ENCODE measurements at places on chromosomes 5 and 9.

DNA sequence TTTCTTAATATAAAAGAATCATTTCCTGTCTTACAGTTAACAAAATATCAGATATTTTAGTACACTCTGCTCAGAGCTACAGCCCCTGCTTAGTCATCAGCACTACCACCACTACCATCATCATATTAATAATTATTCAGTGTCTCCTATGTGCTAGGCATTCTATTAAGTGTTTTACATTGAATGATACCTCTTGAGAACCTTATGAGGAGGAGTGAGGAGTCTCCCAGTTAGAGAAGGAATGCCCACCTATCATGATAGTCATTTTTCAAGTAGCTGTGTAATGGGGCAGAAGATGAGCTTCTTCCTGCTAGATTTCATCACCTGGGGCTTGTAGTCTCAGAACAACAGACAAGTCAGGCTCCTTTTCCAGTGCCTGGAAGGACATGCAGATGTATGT, 238.0 kb downstream of the TRIM32 start:
- DNase-seq: no peak

GRCh38 chr5:106894964-106895363, 775.8 kb downstream of the EFNA5 start:
- DNase-seq: no peak

DNA sequence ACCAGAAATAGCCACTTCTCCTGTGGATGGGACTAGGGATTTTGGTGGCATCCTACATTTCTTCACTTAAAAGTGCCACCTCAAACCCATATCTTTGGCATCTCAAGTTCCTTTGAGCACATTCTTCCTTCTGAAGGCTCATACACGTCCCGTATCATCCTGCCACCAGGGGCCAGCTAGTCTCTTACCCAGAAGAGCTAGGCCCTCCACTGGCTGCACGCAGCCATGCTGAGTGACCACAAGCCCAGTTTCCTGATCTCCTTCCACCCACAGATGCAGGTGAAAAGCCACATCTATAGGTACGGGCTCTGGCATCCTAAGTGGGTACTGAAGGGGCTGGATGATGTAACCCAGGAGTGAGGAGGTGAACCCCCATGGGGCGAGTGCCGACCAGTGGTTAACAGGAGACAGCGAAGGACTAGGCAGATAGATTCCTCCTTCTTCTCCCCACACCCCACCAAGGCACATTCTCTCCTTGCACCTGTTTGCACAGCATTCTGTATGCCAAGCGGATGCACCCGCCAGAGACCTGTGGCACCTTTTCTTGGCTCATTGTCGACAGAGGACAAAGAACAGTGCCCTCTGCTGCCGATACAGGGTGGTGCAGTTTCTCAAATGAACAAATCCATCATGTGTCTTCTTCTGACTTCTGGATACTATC, 14.4 kb upstream of the SCGB3A1 start:
- DNase-seq: no peak

- DNase-seq: no peak
Observed at GRCh38 chr5:175329976-175330375, 114.0 kb downstream of the DRD1 start.

DNA sequence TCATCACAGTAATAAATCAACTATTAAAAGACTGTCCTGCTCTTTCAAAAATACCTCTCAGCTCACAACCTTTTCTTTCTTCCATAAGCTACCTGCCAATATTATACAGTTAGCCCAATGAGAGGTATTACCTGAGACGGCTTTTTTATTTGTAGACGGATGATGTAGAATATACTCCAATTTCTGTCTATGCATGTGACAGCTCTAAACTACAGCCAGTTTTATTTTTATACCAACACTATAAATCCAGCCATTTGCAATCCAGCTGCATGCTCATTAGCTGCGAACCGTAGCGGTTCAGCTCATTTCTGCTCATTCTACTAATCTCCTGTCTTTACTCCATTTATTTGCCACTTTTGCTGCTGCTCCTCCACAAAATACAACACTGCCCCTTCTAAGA, 51.2 kb downstream of the TBCA start:
- no peak for DNase-seq

- DNase-seq: no peak
Observed at GRCh38 chr9:133520121-133520835, 4.5 kb downstream of the MYMK start.

DNA sequence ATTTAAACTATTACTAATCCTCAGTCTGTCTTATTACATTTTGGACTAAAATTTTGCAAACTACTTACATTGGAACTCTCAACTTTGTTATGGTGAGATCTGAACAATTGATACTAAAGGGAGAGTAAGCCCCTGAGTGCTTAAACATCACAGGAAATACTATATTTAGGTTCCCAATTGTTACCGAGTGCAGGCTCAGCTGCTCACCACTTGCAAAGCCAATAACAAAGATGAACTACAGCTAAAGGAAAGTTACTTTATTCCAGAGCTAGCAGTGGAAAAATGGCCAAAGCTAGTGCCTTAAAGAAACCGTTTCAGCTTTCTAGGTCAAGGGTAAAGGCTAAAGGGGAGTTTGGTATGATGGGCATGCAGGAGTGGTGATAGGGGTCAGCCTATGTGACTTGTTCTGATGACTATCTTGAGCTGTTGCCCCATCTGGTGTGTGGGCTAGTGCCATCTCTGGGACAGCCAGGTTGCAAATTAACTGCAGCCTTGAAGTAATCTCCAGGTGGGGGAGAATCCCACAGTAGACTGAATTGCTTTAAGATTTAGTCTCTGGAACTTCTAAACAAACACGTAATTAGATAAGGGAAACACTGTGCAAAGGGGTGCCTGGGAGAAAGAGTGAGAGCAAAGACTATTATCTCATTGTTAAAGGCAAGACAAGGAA, 7.8 kb upstream of the NDUFB6 start:
- DNase-seq: no peak

- no peak for DNase-seq
Observed at GRCh38 chr9:107172979-107173347, 110.1 kb upstream of the RAD23B start.

- no peak for DNase-seq
Observed at GRCh38 chr5:84578226-84578625, 193.5 kb upstream of the EDIL3 start.

DNA sequence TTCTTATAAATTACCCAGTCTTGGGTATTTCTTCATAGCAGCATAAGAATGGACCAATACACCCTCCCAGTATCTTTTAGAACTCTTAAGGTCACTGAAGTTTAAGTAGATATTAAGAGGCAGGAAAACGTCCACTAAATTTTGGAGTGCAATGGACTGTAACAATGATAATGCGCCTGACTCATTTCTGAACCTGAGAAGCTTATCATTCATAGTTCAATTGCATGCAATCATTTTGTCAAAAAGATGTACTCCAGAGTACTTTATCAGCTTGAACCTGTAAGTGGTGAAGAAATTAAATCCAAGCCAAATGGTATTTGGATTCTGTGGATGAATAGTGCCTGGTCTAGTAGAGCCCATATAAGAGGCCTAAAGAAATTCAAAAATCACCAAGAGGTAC, 196.5 kb upstream of the CDH9 start:
- DNase-seq: no peak

DNA sequence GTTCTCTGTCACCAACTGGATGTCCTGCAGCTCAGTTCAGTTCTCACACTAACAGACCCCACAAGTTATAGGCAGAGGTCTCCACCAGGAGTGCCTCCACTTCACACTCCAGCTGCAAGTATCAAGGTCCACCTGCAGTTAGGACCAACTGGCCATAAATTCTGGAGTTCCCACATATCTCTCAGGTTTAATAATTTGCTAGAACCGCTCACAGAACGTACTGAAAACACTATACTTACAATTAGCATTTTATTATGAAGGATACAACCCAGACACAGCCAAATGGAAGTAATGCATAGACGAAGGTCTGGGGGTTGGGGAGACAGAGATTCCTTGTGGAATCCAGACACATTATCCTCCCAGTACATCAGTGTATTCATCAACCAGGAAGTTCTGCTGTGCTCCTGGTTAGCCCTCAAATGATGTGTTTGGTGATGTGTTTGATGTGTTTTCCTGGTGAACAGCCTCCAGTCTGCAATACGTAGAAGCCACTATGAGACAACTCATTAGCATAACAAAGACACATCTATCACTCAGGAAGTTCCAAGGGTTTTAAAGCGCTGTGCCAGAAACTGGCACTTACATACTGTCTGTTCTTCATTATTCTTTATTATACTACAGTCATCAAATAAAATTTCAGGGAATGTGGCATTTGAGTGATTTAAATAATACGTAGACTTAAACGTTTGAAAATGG, 25.4 kb downstream of the OGN start:
- no peak for DNase-seq

GRCh38 chr5:128414469-128414868, 123.6 kb downstream of the FBN2 start:
- DNase-seq: no peak

GRCh38 chr5:39905356-39905755, 480.6 kb upstream of the DAB2 start:
- no peak for DNase-seq
